Effector memory CD8-positive, alpha-beta T cell (primary cell): ENCODE measurements at places on chromosomes 12 and 14.

DNA sequence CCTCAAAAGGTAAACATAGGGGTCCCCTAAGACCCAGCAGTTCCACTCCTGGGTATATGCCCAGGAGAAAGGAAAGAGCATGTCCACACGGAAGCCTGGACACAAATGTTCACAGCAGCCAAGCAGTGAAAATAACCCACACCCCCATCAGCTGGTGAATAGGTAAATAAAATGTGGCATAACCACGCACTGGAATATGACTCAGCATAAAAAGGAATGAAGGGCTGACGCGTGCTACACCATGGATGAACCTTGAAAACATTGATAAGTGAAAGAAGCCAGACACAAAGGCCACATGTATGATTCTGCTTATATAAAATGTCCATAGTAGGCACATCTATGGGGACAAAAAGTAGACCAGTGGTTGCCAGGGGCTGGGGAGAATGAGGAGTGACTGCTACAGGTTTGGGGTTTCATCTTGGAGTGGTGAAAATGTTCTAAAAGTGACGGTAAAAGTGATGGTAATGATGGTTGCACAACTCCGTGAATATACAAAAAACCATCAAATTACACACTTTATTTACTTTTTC is 3.8 kb upstream of the SCARB1 start:
- no peak overlapping the region for H3K27ac ChIP-seq
- peaks cover 17% of the 10 kb centered on the region for H3K4me1 ChIP-seq
- H3K36me3 ChIP-seq = peaks cover 9% of the 10 kb centered on the region
- DNase-seq = no peak
- peaks cover 10% of the 10 kb centered on the region for H3K27me3 ChIP-seq
- H3K4me3 ChIP-seq = no peak overlapping the region

DNA sequence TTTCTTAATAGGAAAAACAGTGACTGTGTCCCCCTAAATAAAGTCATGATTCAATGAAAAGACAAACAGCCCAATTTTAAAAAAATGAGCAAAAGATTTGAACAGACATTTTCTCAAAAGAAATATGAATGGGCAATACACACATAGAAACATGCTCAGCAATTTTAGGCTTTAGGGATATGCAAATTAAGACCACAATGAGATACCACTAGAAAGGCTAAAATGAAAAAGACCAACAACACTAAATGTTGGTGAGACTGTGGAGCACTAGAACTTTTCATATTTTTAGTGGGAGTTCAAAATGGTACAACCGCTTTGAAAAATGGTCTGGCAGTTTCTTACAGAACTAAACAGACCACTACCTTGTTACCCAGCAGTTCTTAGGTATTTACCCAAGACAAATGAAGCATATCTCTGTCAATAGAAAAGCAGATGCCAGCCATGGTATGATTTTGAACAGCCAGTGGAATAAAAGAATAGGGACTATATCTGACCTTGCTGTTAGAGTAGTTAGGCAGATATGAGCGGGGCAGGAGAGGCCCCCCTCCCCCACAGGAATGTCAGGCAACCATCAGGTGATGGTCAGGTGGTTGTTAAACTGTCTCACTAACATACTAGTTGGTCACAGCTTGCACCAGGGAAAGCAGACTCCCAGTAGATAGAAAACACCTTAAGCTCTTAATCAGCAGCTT is 108.8 kb downstream of the PRKCH start:
- DNase-seq = no peak
- H3K4me1 ChIP-seq = peaks cover 93% of the 10 kb centered on the region
- peak overlapping the region; percentile 76 for H3K27ac ChIP-seq

GRCh38 chr12:121331248-121331647 is 21.0 kb downstream of the ANAPC5 start:
- no peaks in the 10 kb centered on the region for H3K4me1 ChIP-seq
- DNase-seq = no peak

- no peak overlapping the region for H3K4me3 ChIP-seq
- H3K27me3 ChIP-seq = no peaks in the 10 kb centered on the region
- H3K4me1 ChIP-seq = no peaks in the 10 kb centered on the region
- H3K36me3 ChIP-seq = no peaks in the 10 kb centered on the region
These were observed 105.7 kb downstream of the GRIN2B start for GRCh38 chr12:13875744-13876143.

- H3K4me1 ChIP-seq = peaks cover 10% of the 10 kb centered on the region
- no peak for DNase-seq
- H3K4me3 ChIP-seq = no peak overlapping the region
- peaks cover 60% of the 10 kb centered on the region for H3K27me3 ChIP-seq
- H3K36me3 ChIP-seq = no peaks in the 10 kb centered on the region
- H3K27ac ChIP-seq = no peak overlapping the region
These were observed 267.6 kb downstream of the ADGRD1 start for GRCh38 chr12:131221061-131221956.

GRCh38 chr12:96219700-96220206 is 25.6 kb downstream of the ELK3 start:
- H3K4me1 ChIP-seq = peaks cover 17% of the 10 kb centered on the region
- DNase-seq = no peak
- H3K4me3 ChIP-seq = peak overlapping the region; percentile 44
- H3K27ac ChIP-seq = no peak overlapping the region
- H3K36me3 ChIP-seq = peaks cover 40% of the 10 kb centered on the region

- no peaks in the 10 kb centered on the region for H3K4me1 ChIP-seq
- H3K27ac ChIP-seq = no peak overlapping the region
- no peaks in the 10 kb centered on the region for H3K36me3 ChIP-seq
- no peak overlapping the region for H3K4me3 ChIP-seq
These were observed 255.2 kb upstream of the DDHD1 start for GRCh38 chr14:53408175-53408879.

GRCh38 chr12:124597041-124597440 is 29.6 kb upstream of the NCOR2 start:
- no peak overlapping the region for H3K4me3 ChIP-seq
- no peaks in the 10 kb centered on the region for H3K36me3 ChIP-seq
- DNase-seq = no peak
- no peaks in the 10 kb centered on the region for H3K4me1 ChIP-seq
- H3K27ac ChIP-seq = no peak overlapping the region
- H3K27me3 ChIP-seq = peaks cover 25% of the 10 kb centered on the region

GRCh38 chr14:56855891-56856461 is 45.7 kb upstream of the OTX2 start:
- H3K27ac ChIP-seq = no peak overlapping the region
- H3K4me3 ChIP-seq = no peak overlapping the region
- H3K36me3 ChIP-seq = no peaks in the 10 kb centered on the region
- peaks cover 35% of the 10 kb centered on the region for H3K27me3 ChIP-seq
- no peaks in the 10 kb centered on the region for H3K4me1 ChIP-seq

- H3K4me1 ChIP-seq = peaks cover 23% of the 10 kb centered on the region
- peak within 1 kb of the TSS; percentile 83 for H3K4me3 ChIP-seq
- H3K36me3 ChIP-seq = peaks cover 40% of the 10 kb centered on the region
- DNase-seq = peak; percentile 50
These were observed at the start of gene ANKLE2 for GRCh38 chr12:132761032-132761920. Gene ANKLE2 (minus strand): TSS chr12:132761832. CDS start chr12:132761798, 34 bp downstream.

- peaks cover 18% of the 10 kb centered on the region for H3K27me3 ChIP-seq
- no peak overlapping the region for H3K27ac ChIP-seq
- no peak for DNase-seq
These were observed 49.2 kb downstream of the PHETA1 start for GRCh38 chr12:111319600-111320257.
